ENCODE measurements at places on chromosomes 7 and 10.

GRCh38 chr10:75201793-75202307, 8.7 kb upstream of the VDAC2 start:
- no peak for DNase-seq

DNA sequence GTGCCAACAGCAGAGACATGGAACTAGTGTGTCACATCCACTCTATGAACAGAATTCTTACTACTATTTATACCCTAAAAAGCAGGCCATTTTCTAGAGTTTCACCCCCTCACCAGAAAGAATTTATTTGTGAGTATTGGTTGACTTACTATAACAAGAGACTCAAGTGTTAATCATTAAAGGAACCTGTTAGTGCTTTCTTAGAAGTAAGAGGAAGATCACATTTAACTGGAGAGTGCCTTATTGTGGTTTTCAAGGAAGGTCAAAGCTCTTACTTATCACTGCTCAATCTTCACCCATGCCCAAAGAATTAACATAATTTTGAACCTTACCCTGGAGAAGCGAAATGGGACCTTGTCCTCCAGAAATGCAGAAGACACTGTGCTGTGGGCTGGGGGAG, 169.3 kb upstream of the PRSS1 start:
- no peak for DNase-seq

DNA sequence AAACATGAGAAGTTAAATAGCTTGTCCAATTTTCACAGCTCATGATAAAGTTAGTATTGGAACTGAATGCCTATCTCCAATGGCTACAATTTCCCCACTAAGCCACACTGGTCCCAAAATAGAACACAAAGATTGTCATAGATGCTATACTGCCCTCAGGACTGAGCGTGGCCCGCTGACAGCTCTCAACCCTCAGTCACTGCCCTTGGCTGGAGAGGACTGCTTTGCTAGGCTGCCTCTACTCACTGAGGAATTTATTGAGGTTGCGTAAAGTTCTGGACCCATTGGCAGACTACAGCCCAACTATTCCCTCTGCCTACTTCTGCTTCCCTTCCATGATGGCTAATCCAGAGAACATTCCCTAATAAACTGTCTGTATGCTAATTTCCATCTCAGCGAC, 165.5 kb upstream of the BET1 start:
- DNase-seq = no peak

- no peak for DNase-seq
These were observed 85.7 kb upstream of the AOAH start for GRCh38 chr7:36810032-36810431.

DNA sequence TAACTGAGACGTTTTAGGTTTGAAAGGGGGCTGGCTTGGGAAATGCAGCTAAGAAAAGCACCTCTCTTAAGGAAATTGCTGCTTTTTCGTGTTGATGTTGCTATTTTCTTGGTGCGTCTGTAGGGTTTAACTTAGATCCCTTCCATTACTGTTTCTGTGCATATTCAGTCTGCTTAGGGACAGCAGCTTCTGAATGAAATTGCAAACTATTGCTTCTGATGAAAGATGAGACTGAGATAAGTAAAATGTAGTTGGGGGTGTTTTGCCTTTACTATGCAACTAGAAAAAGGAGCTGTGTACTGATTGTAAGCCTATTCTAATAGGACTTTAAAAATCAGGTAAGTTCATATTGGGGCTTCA, 772 bp downstream of the HDAC9 start:
- no peak for DNase-seq

- DNase-seq = no peak
These were observed 72.8 kb upstream of the ZNF479 start for GRCh38 chr7:57205000-57205399.

DNA sequence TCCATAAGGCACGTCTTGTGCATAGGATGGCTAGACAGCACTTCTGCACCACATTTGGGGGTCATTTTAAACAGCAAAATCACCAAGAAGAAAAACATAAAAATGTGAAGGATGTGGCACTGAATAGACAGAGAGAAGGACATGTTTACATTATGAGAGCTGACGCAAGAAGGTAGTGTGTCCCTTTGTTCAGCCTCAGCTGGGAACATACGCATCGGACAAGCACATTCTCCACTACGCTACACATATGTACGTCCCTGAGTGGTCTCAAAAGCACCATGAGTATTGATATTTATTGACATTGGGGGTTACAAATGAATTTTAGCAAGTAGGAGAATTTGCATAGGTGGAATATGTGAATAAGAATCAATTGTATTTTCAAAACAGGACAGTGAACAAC, 20.2 kb downstream of the DDC start:
- no peak for DNase-seq
